ENCODE measurements at places on chromosomes 3 and 15.

DNA sequence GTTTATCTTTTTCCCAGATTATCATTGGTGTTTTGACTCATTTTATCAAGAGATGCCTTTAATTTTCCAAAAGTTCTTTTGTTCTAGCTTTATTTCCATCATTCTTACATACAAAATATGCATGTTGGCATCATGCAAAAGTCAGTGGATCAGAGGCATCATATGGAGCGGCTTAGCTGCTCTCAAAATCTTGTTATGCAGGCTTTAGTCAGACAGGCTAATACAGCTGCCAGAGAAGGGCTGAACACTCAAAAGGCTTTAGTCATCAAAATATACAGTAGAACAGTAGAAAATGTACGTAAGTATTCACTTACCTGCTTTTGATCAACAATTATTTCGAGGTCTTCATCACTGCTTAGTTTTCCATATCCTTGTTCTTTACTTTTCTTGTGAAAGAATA lies 65.5 kb downstream of the PEX5L start:
- peak; percentile 66 for DNase-seq

DNA sequence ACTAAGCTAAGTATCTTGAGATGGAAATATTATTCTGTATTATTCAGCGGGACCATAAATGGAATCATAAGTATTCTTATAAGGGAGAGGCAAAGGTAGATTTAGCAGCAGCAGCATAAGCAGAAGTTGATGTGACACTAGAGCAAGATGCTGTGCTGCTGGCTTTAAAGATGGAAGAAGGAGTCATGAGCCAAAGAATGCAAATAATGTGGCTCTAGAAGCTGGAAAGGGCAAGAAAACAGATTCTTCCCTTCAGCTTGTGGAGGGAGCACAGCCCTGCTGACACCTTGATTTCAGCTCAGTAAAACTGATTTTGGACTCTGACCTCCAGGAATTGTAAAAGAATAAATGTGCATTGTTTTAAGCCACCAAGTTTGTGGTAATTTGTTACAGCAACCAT lies 144.2 kb upstream of the ANKRD28 start:
- DNase-seq, result no peak

- no peak for DNase-seq
Observed at GRCh38 chr15:63999177-63999576, 47.1 kb downstream of the DAPK2 start.

GRCh38 chr15:71448688-71449114 lies 333.4 kb downstream of the THSD4 start:
- DNase-seq, result peak; percentile 80

GRCh38 chr3:10371167-10371566 lies 50.3 kb upstream of the SEC13 start:
- DNase-seq, result no peak

- no peak for DNase-seq
Observed at GRCh38 chr15:81014446-81015093, 13.8 kb downstream of the TLNRD1 start.

- no peak for DNase-seq
Observed at GRCh38 chr15:61037031-61037430, 192.1 kb downstream of the RORA start.

DNA sequence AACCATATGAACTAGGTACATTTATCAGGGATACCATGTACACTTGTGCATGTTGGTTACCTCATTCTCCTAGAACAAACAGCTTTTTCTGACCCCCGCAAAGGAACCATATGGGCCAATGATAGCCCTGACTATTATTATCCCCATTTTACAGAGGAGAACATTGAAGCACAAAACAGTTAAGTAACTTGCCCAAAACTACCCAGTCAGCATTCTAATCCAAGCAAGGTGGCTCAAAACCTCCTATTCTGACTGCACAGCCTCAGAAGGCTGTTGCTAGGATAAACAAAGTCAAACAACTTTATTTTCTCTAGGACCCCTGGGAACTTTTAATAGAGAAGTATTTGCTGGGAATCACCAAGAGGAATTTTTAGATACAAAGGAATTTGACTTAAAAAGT lies 36.7 kb downstream of the CFAP44 start:
- DNase-seq, result no peak

DNA sequence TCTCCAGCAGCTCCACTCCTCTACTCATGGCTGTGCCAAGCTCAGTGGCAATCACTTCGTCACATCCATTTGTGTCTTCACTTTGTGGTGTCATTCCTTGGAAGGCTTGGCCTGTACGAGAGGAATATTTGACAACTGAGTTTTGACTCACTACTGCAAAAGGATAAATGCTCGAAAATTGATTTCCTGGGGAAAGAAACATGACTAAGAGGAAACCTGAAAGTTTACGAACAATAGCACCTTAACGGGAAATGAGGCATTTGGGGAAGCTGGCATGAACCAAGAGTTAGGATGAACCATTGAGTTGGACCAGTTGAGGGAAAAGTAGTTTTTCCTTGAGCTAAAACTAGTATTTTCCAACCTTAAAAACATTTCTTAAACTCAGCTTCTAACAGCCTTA lies 74.2 kb upstream of the ABHD17C start:
- no peak for DNase-seq

DNA sequence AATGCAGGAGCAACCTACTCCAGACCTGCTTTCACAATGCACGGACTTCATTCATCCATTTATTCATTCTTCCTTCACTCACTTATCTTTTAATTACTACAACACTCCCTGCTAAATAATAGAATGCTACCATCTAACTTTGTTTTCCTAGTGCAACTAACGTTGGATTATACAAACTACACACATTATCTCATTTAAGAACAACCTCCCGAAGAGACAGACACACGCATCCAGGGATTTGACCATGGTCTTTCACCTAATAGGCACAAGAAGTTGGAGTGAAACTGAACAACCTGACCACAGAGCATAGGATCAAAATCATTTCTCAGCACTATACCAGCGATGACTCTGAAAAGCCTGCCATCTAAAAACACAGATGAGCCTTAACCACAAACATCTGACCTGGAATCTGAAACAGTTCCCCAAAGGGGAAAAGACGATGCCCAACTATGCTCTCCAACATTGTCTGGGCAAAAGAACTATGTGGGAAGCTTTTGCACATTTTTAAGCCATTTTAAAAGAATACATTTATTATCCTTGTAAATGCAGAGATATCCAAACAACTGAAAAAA lies 21.0 kb downstream of the ZNF385D start:
- DNase-seq, result no peak

- no peak for DNase-seq
Observed at GRCh38 chr3:42742688-42743087, 30.4 kb downstream of the CCDC13 start.

DNA sequence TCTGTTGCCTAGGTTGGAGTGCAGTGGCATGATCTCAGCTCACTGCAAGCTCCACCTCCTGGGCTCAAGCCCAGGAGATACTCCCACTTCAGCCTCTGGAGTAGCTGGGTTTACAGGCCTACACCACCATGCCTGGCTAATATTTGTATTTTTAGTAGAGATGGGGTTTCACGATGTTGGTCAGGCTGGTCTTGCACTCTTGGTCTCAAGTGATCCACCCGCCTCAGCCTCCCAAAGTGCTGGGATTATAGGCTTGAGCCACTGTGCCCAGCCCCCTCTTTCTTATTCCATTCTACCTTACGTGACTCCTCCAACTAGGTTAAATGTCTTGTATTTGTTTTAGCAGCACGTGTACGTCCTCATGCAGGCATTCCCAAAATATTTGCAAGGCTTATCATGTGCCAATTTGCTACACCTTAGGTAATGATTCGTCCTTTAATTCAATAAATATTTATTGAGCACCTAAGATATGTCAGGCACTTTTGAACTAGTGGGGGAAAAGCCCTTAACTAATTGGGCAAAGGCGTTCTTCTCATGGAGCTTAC lies 14.9 kb upstream of the MAGI1 start:
- DNase-seq, result no peak

- no peak for DNase-seq
Observed at GRCh38 chr3:38314764-38315487, 31.7 kb upstream of the XYLB start.

DNA sequence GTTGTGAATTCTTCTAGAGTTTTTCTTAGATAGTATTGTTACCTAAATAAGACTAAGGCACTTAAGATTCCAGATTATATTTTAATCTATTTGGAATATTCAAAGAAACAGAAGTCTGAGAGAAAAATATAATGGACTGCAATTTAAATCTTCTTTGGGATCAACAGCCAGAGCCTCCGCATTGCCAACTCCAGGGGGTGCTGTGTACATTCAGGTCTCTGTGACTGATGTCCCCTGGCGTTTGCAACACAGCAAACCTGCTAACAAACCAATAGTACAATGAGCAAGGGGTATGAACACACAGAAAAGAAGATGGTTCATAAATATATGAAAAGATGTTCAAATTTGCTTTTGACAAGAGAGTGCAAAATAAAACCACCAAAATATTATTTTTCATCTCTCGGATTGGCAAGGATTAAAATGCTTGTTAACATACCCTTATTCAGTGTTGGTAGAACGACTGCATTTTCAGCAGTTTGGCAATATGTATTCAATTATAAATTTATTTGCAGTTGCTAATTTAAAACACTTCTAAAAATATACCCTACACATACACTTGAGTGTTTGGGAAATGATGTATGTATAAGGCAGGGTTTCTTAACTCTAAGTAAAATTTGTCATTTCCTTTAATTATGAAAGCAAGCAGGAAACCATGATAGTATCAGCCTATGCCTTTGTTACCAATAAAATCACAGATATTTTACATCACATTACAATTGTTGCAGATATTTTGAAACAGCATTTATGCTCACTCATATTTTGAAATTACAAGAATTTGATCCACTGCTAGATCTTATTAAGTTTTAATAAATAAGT lies 16.1 kb upstream of the TM4SF1 start:
- peak; percentile 92 for DNase-seq

DNA sequence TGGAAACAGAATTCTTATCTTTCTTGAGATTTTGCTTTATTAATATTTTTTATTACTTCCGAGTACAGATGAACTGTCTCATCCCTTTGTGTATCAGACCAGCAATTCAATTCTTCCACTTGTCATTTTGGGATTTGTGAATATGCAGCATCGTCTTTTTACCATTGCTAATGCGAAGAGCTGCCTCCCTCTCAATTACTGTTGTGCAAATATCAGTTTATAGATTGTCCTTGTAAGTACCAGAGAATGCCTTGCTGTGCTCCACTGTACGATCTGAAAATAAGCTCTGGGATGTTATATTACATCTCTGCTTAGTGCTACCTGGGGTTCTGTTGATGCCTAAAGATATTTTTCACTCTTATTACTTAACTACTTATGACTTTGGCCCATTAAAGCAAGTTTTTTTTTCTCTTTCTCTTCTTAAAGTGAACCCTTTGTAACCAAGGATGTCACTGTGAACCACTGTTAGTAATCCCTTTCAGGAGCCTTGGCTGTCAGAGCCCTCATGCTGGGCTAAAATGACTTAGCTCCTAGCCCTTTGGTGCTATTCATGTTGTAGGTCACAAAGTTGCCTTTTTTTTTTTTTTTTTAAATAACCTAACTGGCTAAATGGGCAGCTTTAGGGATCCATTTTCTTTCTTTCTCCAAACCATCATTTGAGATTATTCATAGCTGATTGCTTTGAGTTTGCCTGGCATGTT lies 382.9 kb downstream of the FEZF2 start:
- no peak for DNase-seq

- no peak for DNase-seq
Observed at GRCh38 chr3:56054844-56055243, 413.4 kb downstream of the ERC2 start.

DNA sequence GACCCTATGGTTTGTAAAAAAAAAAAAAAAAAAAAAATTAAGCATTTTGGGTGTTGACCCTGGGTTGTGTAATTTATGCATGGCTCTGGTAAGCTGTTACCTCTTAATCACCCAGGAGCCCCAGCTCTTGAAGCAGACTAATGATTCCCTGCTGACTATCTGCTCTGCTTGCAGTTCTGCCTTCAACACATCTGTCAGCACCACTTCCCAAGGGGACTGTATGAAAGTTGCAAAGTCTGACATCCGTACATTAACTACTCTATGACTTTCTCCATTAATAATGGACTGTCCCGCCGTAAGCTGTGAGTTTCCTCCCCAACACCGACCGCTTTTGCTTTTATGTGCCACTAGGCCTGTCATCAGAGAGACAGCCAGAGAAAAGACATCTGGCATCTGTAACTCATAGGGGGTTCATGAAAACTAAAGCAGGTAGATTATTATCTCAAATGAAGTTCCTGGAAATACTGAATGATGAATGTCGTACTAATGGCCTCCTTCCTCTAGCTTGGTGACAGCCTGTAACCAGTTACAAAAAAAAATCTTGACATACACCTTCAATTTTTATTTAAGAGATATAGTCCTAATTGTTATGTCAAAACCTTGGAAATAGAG lies 271.5 kb downstream of the IL5RA start:
- no peak for DNase-seq

DNA sequence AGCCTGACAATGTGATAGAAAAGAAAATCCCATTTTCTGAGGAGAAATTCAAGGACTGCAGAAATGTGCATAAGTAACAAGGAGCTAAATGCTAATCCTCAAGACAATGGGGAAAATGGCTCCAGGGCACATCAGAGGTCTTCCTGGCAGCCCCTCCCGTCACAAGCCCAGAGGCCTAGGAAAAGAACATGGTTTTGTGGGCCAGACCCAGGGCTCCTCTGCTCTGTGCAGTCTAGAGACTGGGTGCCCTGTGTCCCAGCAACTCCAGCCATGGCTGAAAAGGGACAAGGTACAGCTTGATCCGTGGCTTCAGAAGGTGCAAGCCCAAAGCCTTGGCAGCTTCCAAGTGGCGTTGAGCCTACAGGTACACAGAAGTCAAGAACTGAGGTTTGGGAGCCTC lies 176.8 kb upstream of the SUCLG2 start:
- no peak for DNase-seq

GRCh38 chr15:45431511-45431910 lies 53.2 kb upstream of the GATM start:
- no peak for DNase-seq

DNA sequence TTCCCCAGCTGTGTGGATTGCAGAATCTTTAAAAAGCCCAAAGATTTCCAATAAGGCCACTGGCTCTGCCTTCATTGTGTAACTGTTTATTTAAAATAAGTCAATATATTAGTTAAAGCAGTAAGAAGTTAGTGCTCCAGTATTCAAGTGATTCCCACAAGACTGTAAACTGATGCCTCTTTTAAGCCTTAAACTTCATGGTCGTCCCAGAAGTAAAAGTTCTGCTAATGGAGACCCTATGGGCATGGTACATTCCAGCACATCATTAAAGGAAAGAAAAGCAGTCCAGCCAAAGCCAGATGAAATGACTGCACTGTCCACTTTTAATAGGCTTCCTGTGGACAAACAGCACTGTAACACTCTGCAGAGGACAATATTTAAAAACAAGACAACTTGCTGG lies 512.6 kb downstream of the MECOM start:
- no peak for DNase-seq

Data from NCI-H526 (cell line).